ENCODE measurements at places on chromosomes 4 and X.

- no peak for DNase-seq
These were observed 14.6 kb downstream of the SAT1 start for GRCh38 chrX:23797371-23798128.

GRCh38 chr4:77636902-77637301 is 31.3 kb downstream of the CXCL13 start:
- DNase-seq: no peak

DNA sequence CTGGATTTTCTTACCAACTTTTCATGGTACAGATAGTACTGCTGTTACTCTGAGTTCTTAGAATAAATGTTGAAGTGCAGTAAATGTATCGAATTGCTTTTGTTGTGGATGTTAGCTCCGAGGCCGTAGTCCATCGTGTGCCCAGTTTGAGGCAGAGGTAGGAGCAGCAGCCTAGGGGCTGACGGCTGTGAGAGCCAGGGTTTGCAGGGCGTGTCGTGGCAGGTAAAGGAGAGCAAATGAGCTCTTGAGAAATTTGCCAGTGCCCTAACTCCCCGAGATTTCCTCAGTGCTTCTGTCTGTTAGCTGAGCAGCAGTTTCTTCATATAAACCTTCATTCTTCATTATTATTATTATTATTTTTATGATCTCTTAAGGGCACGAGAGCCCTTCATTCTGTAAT is 21.6 kb downstream of the PRIMPOL start:
- DNase-seq: no peak

- no peak for DNase-seq
These were observed 7.4 kb downstream of the PCDH18 start for GRCh38 chr4:137524725-137525369.

GRCh38 chrX:102669526-102669925 is 18.2 kb downstream of the GPRASP1 start:
- DNase-seq: no peak

GRCh38 chr4:73662709-73663546 is 42.7 kb upstream of the RASSF6 start:
- no peak for DNase-seq

DNA sequence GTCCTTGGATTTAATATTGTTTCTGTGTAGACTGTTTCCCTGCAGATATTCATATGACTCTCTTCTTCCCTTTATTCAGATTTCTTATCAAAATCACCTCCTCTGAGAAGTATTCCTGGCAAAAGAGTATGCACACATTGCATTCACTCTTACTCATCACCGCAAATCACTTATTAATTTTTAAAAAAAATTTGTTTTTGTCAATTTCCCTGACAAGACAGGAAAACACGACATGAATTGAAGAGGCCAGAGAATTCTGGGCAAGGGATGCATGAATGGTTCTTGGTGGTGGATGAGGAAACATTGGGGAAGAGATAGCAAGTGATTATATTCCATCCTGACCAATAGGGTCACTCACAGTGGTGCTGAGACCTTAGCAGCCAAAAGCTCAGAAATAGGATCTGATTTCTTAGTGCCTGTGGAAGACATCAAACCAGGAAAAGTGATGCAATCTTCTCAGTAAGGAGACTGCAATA is 522.5 kb upstream of the AGA start:
- no peak for DNase-seq

DNA sequence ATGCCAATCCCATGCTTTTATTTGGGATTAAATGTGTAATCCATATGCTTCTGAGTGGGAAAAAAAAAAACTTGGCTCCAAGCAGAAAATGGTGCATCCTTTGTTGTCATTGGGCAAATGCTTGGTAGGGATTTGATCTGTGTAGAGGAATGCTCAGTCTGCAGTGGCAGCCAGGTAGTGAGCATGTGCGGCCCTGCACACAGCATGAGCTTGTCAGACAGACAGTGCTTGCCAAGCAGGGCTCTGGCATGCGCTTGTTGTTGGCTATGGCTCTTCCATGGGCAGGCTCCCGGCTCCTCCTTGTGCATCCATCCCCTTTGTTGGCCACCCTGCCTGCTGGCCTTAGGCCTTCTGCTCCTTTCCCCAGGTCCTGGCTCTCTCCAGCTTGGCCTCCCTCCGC is 130.3 kb downstream of the GPR143 start:
- no peak for DNase-seq

All from stimulated activated CD8-positive, alpha-beta memory T cell treated with anti-CD3 and anti-CD28 coated beads, Interleukin-2, amount 100 ng/mL, for 48 hours (primary cell).